Fibroblast of gingiva (primary cell): ENCODE measurements at places on chromosomes 4 and X.

DNA sequence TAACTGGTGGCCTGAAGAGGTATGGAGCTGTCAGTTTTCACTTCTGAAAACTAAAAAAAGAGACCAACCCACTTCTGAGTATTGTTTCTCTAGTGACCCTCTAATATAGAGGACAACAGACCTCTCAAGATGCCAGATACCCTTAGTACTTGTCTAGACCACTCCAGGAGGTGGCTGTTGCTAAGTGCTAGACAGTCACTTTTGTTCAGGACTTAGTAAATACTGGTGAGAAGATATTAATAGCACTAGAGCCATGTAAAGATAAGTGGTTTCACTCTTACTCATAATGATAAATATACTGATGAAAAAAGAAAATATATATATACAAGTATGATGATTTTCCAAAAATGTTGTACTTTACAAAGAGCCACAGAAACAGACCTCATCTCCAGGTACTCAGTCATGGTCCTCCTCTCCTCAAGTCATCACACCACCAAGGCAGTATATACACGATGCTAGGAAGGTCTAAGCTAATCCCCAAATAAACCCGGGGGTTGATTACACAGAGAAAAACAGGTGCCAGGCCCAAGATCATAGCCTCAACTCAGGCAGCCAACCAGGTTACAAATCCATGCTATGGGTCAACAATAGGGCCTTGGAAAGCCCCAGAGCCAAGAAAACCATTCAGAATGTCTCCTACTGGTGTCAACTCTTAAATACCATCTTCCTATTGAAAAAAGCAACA lies 66.9 kb downstream of the ARHGEF9 start:
- DNase-seq: no peak

DNA sequence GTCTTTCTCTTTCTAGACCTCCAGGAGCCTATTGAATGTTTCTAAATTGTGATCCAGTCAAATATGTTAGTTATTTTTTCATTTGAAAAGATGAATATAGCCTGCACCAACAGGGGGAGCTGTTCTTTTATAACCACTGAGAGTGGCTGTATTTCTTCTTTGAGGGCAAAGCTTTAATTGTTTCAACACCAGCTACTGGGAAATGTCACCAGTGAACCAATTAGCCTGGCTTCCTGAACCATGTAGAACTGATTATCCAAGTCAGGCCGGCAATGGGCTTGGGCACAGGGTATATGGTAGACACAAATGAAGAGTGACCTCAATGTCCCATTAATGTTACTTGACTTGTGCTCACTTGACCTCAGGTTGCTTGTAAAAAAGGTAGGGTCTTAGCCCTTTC lies 4.8 kb upstream of the DAPP1 start:
- DNase-seq: no peak

- no peak for DNase-seq
These were observed 28.2 kb downstream of the FAM149A start for GRCh38 chr4:186132577-186133242.

DNA sequence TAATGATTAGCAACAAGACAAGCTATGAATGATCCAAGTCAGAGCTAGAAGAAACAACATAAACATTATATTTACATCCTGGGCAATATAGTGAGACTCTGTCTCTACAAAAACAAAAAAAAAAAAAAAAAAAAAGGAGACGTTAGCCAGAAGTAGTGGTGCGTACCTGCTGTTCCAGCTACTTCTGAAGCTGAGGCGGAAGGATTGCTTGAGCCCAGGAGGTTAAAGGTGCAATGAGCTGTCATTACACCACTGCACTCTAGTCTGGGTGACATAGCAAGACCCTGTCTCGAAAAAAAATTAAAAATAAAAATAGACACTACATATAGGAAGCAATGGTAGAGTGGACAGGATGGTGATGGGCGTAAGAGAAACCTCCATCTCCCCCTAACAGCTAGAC lies 144.6 kb upstream of the VCX3A start:
- no peak for DNase-seq

- DNase-seq: peak; percentile 39
These were observed 34.8 kb downstream of the CT47B1 start for GRCh38 chrX:120840827-120841226.

DNA sequence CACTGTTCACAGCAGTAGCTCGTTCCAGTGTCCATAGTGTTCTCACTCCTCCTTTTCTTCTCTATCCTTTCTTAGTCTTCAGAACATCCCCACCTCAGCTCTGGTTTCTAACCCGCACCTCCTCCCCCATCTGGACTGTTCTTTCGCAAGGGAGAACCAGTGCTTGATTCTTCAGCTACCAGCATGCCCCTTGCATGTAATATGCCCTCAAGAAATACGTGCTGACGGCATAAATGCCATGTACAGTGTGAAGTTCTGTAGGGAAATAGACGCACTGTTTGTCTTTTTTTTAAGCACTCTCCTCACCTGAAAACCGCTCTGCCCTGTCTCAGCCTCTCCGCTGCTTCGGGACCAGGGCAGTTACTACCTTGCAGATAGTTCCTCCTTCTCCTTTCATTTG lies 5.3 kb downstream of the CLDN22 start:
- DNase-seq: no peak
